ENCODE measurements at places on chromosomes 11 and 22. TPM values are rescaled to one million over a fixed set of nuclear protein-coding genes. Genes with fewer than 3 reads are reported as not detected.

DNA sequence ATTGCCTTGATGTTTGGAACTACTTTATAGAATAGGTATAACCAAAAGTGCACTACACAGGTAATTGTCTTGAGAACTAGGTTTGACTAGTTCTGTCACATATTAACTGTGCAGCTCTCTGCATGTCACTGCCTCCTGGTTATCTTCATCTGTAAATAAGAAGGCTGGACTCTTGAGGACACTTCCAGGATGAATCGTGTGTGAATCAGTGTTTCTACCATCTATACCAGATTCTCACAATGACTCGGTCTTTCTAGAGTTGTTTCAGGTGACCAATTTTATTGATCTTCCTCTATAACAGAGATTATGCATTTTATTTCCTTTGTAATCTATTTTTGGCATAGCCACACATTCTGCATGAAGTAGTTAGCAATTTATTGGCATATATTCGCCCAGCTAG is 1181.0 kb upstream of the TENM4 start:
- H3K4me3 ChIP-seq = no peak overlapping the region
- no peaks in the 10 kb centered on the region for H3K36me3 ChIP-seq
- DNase-seq = no peak
- no peaks in the 10 kb centered on the region for H3K4me1 ChIP-seq

GRCh38 chr11:24356501-24356900 is 140.4 kb upstream of the LUZP2 start:
- DNase-seq = no peak
- H3K36me3 ChIP-seq = no peaks in the 10 kb centered on the region

DNA sequence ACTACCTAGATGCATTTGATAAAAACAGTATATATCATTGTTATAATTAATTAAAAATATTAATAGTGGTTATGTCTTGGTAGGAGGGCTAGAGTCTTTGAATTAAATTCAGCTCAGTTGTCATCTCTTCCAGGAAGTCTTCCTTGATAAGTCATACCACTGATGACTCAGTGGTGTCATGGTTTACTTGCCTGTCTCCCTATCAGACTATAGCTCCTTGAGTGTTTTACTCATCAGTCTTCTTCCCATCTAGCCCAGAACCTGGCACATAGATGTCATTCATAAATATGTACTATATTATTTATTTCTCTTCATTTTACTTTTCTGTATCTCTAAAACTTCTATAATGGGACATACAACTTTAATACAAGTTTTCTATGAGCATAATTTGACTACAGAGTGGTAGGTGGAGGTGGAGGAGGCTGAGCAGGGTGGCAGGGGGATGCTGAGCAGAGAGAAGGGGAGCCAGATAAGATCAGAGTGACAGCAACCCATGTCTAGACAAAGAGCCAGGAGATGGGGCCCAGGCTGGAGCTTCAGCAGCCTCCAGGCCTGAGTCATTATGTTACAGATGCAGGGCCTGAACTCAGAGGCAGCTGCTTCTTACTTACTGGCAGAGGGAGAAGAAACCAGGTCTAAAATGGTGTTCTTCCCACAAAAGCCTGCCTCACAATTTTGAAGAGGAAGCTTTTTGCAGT is 82.3 kb upstream of the PHOX2A start:
- H3K4me3 ChIP-seq = no peak overlapping the region
- no peak overlapping the region for H3K27ac ChIP-seq
- H3K27me3 ChIP-seq = no peaks in the 10 kb centered on the region
- DNase-seq = no peak

GRCh38 chr22:19082101-19082500 is 40.1 kb downstream of the DGCR2 start:
- DNase-seq = no peak
- no peak overlapping the region for H3K27ac ChIP-seq
- H3K27me3 ChIP-seq = no peaks in the 10 kb centered on the region
- peaks cover 26% of the 10 kb centered on the region for H3K36me3 ChIP-seq

Gene OPCML
- 0.10 TPM for total RNA-seq

Gene FSHB
- total RNA-seq = not detected

GRCh38 chr11:126332221-126332711 is 23.2 kb upstream of the ST3GAL4 start:
- no peak overlapping the region for H3K27ac ChIP-seq
- no peak overlapping the region for H3K4me3 ChIP-seq
- H3K27me3 ChIP-seq = no peaks in the 10 kb centered on the region
